Fibroblast of skin of back (primary cell): ENCODE measurements at places on chromosomes 1 and 21.

DNA sequence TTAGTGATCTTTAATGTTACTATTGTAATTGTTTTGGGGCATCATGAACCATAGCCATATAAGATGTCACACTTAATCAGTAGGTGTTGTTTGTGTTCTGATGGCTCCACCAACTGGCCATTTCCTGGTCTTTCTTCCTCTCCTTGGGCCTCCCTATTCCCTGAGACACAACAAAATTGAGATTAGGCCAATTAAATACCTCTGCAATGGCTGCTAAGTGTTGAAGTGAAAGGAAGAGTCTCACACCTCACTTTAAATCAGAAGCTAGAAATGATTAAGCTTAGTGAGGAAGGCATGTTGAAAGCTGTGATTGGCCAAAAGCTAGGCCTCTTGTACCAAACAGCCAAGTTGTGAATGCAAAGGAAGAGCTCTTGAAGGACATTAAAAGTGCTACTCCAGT is 30.7 kb downstream of the PPP2R5A start:
- peak; percentile 45 for DNase-seq

- no peak for DNase-seq
Observed at GRCh38 chr1:101107496-101108110, 82.0 kb upstream of the DPH5 start.

GRCh38 chr1:84407958-84408422 is 9.7 kb downstream of the DNASE2B start:
- no peak for DNase-seq

DNA sequence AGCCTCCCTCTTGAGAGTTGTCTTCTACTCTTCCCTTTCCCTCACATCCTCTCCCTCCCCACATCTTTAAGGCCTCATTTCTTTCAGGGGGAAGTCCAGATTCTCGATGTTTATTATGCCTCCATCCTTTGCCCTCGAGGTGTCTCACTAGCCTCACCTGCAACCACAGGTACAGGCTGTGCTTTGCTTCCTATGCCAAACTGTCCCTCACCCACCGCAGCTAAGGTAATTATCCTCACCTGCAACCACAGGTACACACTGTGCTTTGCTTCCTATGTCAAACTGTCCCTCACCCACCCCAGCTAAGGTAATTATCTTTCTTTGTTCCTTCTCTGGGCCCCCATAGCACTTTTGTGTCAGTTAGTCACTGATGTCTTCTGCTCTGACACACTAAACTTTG is 328.1 kb upstream of the SNX7 start:
- DNase-seq = no peak

DNA sequence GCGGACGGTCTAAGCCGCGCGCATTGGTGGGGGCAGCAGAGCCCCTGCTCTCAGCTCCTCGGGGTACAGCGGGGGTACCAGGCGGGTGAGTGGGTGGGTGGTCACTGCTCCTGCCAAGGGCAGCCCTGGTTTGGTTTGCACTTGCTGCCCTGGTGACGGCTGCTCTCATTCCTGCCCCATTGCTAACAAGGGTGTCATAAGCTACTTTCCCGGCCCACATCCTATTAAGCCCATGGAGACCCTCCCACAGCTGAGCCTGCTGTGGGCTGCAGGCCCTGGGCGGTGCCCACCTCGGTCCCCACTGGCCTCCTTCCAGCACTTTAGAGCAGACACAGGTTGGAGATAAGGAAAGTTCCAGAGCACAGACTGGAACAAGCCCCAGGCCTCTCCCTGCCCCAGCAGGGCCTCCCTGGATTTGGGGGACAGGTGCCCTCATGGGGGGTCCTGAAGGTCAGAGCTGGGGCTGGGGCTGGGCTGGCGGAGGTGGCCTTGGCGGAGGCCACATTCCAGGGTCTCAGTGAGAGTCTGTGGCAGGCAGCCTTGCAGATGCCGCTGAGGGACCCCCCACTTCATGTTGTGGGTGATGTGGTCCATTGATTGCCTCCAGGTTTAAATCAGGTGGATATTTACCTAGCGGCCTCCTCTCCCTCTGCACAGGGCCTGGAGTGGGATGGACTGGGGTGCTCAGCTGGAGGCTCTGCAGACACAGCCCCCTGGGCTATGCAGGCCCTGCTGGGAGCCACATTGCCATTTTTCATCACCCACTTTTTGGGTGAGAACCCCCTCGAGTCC is 27.0 kb downstream of the COL18A1 start:
- DNase-seq = no peak

DNA sequence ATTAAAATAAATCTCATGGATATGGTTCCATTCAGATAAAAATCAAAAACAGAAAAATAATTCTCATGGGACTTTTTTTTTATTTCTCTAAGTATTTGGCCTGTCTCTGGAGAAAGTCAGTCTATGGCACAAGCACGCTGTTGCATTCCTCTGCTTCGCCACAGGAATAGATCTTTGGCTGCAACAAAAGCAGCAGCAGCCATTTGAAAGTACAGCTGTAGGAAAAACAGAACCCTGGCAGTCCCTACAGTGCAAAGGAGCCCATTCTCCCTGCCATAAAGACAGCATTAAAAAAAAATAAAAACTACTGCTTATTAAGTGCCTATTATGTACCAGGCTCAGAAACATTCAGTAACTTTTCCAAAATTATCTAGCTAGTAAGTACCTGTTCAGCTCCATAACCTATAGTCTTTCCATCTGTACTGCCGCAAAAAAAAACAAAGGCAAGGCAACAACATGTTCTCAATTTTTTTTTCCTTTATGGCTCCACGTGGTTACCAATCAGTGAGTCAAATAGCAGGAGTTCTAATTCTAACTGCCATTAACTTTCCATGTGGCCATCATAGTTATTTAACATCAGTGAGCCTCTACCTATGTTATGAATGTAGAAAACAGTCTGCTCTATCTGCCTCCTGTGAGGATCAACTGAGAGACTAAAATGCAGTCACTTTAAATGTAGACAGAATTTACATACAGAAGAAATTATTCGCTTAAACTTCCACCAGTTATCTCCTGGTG is 22.7 kb downstream of the SLC35D1 start:
- peak; percentile 61 for DNase-seq

GRCh38 chr1:80218112-80218511 is 1211.6 kb upstream of the ADGRL4 start:
- peak; percentile 56 for DNase-seq

GRCh38 chr1:1903224-1903623 is 11.8 kb upstream of the CALML6 start:
- DNase-seq = no peak

DNA sequence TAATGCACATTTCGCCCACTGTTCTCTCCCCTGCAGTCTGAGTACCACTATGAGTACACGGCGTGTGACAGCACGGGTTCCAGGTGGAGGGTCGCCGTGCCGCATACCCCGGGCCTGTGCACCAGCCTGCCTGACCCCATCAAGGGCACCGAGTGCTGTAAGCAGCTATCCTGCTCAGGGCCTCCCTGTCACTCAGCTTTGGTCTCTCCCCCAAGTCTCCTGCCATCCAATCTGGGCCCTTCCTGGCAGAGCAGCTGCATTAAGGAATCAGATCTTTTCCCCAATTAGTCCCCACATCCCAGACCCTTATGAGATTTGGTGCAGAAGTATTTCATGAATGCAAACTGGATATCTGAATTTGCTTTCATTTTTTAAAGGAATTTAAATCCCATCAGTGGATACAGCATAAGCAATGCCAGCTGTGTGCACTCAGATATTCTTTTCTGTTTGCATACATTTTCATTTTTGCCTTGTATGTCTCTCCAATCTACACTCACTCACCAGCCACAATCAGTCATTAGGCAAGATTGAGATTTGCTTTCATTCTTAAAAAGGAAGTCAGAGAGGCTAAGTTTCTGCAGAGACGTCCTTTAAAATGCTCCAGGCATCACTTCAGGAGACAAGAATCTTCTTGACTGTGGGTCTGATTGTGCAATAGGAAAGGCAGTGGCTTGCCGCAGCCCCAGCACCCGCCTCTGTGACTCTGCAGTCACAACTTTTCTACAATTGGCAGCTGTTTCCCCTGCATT is 48.1 kb downstream of the ELAPOR1 start:
- DNase-seq = peak; percentile 81
